ENCODE measurements at places on chromosomes 7 and 10.

GRCh38 chr7:6394114-6394513 is 53.6 kb downstream of the DAGLB start:
- DNase-seq, result no peak

DNA sequence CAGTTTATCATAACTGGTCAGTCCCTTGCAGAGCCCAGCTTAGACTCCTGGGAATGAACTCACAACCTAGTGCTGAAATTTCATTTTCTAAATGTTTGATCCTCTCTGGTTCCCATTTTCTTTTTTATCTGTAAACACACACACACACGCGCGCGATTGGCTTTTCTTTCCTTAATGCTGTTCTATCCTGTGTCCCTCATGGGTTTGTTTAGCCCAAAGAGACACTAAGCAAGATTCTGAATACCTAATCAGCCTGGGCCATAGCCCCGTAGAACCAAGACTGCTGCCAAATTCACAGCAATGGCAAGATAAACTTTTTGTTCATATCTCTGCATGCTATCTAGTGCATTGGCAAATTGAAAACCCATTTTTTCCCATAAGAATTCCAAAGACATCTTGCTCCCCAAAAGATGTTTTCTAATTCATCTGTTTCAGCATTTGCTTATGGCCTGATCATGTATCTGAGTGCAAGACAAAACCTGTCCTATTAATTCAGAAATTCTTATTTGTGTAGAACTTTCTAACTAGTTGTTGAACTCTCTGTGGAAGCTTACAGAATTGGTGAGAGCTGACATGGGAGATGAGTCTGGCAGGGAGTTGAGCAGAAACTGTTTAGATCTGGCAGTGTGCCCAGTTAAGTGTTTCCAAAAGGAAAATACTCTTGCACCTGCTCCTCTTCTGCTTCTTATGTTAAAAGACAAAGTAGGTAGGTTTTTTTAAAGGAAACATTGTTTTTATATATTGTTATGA is 1.8 kb upstream of the IFIT1 start:
- no peak for DNase-seq

DNA sequence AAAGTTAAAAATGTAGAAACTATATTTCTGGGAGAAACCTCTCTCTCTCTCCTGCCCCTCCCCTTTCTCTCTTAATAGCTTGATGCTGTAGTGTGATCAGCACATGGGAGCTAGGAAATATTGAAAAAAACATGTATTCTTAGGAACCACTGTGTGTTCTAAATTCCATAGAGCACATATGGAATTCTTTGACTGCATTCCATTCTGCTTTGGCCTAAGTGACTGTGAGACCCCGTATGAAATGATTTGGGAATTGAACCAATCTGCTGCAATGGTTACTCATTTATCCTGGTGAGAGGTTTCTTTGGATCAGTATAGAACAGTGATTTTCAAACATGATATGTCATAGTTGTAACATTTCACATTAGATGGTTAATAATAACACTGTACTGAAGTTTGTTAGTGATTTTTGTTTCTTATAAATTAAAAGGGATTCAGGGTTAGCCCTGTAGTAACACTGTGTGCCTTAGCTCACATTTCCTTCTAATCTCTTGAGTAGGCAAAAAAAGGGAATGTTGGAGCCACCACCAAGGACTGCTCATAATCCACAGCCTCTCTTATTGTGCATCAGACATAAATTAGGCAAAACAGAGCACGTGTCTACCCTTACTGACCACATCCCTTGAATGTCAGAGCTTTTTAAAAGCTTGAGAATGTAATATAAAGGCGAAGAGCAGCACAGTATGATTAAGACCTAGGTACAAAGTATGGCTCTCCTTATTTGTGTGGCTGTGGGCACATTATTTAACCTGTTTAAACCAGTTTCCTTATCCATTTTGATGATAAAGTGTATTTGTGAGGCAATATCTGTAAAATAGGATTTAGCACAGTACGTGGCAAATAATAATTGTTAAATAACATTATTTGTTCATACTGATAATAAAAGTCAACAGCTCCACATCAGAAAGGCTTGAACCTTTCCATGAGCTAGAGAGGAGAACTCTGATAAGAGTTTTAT is 69.1 kb downstream of the FAM185A start:
- DNase-seq, result no peak

DNA sequence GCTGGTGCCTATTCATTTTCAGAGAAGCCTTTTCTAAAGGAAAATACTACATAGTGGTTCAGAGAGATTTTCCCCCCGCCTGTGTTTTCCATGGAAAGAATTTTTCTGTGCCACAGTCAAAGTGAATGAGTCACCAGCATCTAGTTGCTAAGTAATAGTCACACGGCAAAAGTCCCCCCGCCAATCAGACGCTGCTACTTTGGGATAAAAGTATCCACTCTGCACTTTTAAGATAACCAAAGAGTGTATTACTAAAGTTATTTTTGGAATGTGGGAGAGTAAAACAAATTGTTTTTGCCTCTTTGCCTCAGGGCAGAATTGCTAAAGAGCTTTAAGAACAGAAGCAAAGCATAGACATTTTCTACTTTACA is 23.5 kb downstream of the ABLIM1 start:
- DNase-seq, result peak; percentile 90

GRCh38 chr10:128867210-128867609 is 599.8 kb upstream of the MGMT start:
- no peak for DNase-seq

DNA sequence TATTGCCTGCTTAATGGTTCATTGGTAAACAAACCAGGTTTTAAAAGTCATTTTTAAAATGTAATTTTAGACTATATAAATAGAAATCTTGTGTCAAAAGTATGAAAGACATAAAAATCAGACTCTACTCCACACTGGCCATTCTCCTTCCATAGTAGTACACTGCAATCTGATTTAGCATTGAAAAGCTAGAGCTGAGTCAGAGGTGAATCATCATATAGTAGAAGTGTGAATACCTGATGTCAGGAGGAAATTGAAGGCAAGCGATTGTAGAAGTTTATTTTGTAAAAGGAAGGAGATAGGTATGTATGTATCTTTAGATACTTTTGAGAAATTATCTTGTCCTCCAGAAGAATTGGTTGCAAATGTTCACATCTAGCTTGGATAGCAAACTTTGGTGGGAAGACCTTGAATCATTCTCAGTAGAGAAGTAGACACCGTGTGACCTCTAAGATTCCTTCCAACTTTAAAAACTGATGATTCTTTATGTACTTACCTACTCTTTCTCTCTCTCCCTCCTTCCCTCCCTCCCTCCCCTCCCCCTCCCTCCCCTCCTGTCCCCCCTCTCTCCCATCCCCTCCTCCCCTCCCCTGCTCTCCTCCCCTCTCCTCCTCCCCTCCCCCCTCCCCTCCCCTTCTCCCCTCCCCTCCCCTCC is 88.1 kb downstream of the BTAF1 start:
- DNase-seq, result peak; percentile 79

DNA sequence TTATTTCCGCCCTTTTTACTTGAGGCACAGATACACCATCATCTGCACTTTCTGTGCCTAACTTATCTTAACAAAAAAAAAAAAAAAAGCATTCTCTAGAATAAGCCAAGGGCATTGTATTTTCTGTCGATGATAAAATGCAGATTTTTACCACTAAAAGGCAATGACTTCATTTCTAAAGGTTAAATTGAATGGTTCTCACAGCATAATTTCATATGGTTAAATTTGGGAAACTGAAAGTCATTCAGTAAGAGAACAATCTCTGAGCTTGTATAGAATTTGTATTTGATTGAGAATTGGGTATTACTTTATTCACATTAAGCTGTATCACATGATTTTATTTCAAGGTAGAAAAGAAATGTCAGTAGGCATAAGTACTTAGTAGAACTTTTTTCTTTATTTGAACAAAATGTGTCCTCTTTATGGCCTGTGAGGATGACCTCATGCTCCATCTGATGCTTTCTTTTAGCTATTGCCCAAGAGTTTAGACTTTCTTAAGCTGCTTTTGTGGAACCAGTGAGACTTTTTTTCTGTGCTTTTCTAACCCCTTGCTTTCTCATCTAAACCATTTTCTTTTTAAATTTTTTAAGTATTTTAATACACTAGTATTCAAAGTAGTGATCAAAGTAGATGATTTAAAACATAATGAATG is 110.3 kb downstream of the LRRC4 start:
- no peak for DNase-seq

- DNase-seq, result no peak
Observed at GRCh38 chr10:126776168-126776567, 105.7 kb upstream of the C10orf90 start.

- DNase-seq, result no peak
Observed at GRCh38 chr10:95845411-95845810, 62.4 kb upstream of the CC2D2B start.

DNA sequence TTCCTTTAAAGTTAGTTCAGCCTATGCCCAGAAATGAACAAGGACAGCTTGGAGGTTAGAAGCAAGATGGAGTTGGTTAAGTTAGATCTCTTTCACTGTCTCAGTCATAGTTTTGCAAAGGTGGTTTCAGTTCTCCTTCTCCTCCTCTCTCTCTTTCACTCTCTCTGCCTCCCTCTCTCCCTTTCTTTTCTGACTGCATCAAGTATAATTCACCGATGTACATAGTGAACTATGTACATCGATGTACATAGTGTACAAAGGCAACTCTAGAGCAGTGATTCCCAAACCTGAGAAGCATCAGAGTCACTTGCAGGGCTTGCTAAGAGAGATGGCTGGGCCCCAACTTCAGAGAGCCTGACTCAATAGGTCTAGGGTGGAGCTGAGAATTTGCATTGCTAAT is 1259.7 kb downstream of the TYW1 start:
- DNase-seq, result no peak

GRCh38 chr7:8070451-8071180 is 102.0 kb downstream of the GLCCI1 start:
- DNase-seq, result no peak

GRCh38 chr10:98478430-98479222 is 31.9 kb upstream of the HPS1 start:
- no peak for DNase-seq

- DNase-seq, result no peak
Observed at GRCh38 chr10:21475393-21475792, 50.1 kb downstream of the SKIDA1 start.

GRCh38 chr10:104247513-104248146 is 7.1 kb upstream of the GSTO1 start:
- no peak for DNase-seq

DNA sequence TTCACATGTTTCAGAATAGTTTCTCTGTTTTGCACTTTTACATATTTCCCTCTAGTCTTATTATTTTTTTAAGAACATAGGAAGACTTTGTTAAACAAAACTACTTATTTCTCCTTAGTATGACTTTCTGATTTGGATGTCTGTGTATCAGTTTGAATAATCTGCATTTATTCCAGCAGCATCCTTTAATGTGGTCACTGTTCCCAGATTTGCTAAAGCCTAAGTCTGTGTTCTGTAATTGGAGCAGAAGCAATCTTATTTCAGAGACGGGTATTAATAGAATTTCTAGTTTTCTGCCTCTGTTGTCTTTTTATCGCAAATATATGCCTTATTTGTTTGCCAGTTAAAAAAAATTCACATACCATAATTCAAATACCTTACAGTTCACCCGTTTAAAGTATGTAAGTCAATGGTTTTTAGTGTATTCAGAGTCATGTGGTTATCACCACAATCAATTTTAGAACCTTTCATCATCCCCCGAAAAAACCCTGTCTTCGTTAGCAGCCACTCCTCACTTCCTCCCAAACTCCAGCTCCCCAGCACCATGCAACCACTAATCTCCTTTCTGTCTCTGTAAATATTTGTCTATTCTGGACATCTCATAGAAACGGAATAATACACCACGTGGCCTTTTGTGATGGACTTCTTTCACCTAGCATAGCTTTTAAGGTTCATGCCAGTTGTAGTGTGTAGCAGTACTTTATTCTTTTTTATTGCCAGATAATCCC is 58.7 kb downstream of the INPP5F start:
- DNase-seq, result no peak

- DNase-seq, result no peak
Observed at GRCh38 chr7:99447943-99448342, 9.2 kb downstream of the CPSF4 start.

- DNase-seq, result no peak
Observed at GRCh38 chr7:68067845-68068244, 1071.2 kb downstream of the TYW1 start.

DNA sequence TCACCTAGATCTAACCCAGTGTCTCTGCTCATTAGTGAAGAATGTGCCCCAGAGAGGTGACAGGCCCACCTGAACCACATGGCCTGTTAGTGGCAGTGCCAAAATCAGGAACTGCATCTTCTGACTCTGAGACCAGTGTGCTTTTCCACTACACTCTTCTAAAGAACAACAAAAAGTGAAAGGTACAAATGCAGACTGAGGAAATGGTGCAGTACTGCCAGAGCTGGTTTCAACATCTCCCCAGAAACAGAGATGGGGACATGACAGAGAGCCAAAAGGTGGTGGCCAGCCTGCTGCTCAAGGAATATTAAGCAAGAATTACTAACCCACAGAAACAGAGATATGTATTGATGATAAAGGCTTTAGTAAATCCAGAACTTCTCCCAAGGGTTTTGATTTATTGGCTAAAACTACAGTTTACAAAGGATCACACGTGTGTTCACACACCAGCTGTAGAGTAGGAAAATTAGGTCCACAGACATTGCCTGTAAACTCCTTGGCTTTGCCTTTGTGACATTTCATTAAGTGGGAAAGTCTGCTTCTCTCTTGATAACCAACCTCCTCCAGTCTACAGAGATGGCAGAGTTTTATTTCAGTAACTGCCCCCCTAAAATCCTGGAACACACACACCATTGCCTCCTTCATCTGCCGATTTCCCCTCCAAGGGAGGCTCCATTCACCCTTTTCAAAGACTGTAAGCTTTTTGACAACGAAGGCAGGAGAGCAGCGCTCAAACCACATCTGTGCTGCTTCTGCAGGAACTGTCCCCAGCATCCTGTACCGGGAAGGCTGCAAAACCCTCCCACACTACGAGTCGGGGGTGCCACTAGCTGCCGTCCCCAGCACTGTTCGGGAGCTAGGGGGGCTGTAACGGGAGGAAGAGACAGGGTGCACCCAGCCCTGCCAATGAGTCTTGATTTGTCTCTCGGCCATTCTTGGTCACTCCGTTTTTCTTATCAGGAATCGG is 29.8 kb downstream of the GSDME start:
- no peak for DNase-seq

GRCh38 chr10:97475936-97476594 is 22.2 kb downstream of the MMS19 start:
- no peak for DNase-seq

DNA sequence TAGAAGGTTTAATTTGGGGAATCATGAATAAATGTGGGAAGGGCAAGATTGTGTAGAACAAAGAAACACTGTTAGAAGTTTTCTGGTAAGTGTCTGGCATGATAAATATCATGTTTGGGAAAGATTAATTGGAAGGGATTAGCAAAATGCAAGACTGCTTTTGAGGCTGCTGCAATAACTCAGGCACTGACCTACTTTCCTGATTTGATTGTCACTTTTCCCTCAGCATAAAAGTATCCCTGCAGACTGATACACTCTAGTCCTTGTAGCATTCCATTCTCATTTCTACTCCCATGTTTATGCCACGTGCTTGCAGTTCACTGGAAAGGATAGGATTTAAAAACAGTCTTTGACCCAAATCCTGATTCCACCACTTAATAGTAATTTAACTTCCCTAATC is 303.3 kb upstream of the SEMA3A start:
- no peak for DNase-seq
